Motor neuron (in vitro differentiated cells): ENCODE measurements at places on chromosomes 4 and X.

- no peak for ATAC-seq
These were observed 121.7 kb downstream of the GRXCR1 start for GRCh38 chr4:43014256-43014655.

DNA sequence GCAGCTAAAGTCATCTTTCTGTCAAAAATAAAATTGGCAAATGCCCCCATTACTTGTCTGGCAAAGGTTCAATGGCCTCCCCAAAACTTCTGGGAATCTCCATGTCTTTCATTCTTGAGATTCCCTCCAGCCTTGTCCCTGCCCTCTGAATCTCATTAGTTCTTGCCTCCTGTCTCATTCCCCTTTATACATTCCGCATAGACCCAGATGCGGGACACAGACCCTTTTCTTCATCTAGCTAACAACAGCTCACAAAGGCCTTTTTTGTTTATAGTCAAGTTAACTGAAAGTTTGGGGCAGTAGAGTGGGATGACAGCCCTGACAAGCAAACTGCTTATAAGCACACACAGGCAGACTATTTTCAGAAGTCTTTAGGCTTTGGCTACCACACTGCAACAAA is 306.1 kb upstream of the FAM241A start:
- no peak for ATAC-seq

DNA sequence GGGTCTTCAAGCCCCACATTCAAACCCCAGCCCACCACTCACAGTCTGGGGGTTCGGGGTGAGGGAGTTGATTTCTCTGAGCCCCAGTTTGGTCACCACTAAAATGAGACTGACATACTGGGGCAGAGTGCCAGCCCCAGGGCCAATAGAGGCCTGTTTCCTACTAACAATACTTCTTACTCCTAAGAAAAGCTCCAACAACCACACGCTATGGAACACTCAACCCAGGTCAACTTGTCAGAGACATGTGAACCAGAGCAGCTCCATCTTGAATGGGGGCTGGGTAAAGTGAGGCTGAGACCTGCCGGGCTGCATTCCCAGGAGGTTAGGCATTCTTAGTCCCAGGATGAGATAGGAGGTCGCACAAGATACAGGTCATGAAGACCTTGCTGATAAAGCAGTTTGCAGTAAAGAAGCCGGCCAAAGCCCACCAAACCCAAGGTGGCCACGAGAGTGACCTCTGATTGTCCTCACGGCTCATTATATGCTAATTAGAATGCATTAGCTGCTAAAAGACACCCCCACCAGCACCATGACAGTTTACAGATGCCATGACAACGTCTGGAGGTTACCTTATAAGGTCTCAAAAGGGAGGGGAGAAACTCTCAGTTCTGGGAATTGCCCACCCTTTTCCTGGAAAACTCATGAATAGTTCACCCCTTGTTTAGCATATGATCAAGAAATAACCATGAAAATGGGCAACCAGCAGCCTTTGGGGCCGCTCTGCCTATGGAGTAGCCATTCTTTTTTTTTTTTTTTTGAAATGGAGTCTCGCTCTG is 26.6 kb upstream of the HTRA3 start:
- ATAC-seq: no peak

GRCh38 chr4:188396037-188396436 is 256.8 kb downstream of the TRIML1 start:
- no peak for ATAC-seq

- no peak for ATAC-seq
These were observed 9.9 kb upstream of the CCNQ start for GRCh38 chrX:153608806-153609205.

DNA sequence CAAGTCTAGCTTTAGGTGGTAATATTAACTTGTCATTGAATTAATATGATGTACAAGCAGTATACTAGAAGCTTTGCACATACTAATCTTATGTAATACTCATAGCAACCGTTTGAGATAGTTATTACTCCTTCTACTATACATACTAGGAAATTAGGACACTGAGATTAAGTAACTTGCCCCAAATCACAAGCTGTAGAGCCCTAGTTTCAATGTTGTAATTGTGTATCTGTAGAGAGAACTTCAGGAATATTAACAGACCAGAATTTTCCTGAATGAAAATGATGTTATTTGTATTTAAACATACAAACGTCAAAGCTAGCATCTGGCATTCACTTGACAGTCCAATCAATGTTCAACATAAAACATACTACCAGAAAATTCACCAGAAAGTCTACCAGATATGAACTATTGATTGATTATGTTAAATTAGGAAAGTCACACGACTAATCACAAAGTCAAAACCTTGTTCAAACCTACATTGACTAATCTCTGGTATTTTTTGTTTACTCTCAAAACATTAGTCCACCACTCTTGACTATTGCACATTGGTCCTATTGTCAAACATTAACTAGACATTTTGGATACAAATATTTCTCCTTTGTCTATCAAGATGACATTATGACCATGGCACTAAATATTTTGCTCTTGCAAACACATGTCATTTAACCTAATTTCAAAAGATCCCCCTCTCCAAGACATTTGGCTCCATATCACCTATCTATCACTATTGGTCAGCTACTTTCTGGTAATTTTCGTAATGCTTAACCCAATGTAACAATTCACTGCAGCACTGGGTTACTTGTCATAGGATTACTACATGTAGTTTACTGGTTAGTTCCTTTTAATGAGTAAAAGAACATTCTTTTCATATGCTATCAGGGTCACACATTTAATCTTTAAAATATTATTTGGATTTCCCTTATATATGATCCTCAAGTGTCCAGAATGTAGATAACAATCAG is 100.7 kb downstream of the GPC3 start:
- ATAC-seq: no peak

DNA sequence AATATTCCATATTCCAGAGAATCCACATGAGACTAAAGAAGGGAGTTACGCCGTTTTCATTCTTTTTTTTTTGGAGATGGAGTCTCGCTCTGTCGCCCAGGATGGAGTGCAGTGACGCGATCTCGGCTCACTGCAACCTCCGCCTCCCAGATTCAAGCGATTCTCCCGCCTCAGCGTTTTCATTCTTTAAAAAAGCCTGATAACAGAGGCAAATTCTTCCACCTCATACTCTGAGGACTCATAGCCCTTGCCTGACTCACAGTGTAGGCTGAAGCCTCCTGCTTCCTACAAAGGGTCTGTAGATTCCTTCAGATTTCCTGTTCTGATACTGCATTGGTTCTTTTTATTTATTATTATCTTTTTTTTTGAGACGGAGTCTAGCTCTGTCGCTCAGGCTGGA is 210.5 kb downstream of the SH3BGRL start:
- no peak for ATAC-seq

- ATAC-seq: no peak
These were observed 1270.4 kb downstream of the ADGRL3 start for GRCh38 chr4:62470421-62470983.

DNA sequence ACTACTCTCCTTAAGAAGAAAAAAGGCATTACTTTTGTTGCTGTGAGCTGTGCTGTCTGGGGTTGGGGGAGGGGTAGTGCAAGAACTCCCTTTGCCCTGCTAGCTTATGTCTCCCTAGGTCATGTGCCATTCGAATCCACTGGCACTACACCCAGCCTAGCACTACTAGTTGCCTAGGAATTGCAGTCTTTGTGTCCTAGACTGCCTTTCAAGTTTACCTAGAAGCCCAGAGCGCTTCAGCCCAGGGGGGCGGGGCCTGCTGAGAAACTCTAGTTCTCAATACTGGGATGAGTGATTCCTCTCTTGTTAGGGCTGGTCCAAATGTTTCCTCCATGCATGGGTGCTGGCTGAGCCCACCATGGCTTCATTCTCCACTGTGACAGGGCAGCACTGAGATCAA is 1011.5 kb downstream of the PCDH19 start:
- ATAC-seq: no peak

DNA sequence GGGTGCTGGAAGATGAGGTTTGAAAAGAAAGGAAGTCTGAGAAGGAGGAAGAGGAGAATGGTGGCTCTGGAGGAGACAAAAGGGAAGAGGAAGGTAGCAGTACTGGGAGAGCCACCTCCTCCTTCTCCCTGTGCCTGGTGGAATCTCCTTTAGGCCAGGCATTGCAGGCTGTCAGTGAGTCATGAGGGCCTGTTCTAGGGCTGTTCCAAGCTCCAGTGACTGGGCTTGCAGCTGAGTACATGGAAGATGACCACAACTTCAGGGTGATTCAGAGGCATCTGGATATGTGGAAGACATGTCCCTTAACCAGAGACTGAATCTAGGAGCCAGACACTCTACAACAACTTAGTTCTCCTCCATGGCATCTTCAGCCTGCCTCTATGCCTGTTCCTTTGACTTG is 107.8 kb downstream of the EFNB1 start:
- peak; percentile 83 for ATAC-seq

GRCh38 chr4:138330531-138330930 is 88.4 kb upstream of the SLC7A11 start:
- ATAC-seq: no peak

DNA sequence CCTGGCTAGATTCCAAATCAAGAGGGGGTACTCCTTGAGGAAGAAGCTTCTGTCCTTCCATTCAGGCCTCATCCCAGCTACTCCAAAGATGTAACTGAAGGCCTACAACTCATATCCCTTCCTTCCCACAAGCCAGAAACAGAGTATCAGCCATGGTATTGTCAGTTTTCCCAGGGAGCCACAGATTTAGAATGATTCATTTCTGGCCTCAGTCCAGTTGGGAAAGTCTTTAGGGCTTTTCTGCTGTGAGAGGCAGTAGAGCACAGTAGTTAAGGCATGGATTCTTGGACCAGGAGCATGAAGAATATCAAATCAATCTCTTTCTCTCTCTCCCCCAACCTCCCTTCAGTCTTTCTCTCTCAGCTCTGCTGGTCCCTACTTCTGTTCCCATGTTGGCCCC is 505.0 kb downstream of the BCOR start:
- no peak for ATAC-seq

- ATAC-seq: no peak
These were observed 83.6 kb downstream of the GAB1 start for GRCh38 chr4:143420227-143420626.

DNA sequence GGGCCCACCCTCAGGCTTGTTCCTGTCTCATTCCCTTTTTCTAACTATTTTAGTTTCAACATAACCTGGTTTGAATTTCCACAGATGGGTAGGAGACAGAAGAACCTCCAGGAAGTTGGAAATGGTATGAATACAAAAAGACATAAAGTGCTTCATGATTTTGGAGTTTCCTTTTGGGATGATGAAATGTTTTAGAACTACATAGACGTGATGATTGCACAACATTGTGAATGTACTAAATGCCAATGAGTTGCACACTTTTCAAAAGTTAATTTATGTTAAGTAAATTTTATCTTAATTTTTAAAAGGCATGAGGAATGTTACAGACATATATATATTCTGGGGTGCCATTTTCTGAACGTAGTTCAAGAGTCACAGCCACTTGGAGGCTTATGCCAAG is 41.1 kb upstream of the IBSP start:
- ATAC-seq: no peak
